NCI-H2107 (cell line): ENCODE measurements at places on chromosomes 2 and 18.

GRCh38 chr2:101007415-101008345 is 5.6 kb downstream of the RPL31 start:
- DNase-seq = no peak

GRCh38 chr2:218648088-218648786 is 11.2 kb downstream of the ZNF142 start:
- no peak for DNase-seq

DNA sequence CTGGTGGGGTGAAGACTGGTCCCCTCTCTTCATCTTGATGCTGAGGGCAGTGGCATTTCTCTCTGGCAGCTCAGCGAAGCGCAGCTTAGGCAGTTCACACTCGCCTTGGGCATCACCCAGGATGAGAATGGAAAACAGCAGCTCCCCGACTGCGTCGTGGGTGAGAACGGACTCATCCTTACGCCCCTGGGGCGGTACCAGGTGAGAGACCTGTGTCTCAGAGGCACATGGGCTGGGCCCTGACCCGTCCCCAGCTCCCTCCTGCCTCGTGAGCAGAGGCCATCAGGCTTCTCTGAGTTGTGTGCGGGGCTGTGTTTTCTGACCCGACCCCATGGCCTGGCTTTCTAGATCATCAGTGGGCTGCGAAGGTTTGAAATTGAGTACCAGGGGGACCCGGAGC is 8.2 kb upstream of the CCDC74A start:
- DNase-seq = no peak

GRCh38 chr18:48742706-48743475 is 204.1 kb downstream of the CTIF start:
- no peak for DNase-seq

DNA sequence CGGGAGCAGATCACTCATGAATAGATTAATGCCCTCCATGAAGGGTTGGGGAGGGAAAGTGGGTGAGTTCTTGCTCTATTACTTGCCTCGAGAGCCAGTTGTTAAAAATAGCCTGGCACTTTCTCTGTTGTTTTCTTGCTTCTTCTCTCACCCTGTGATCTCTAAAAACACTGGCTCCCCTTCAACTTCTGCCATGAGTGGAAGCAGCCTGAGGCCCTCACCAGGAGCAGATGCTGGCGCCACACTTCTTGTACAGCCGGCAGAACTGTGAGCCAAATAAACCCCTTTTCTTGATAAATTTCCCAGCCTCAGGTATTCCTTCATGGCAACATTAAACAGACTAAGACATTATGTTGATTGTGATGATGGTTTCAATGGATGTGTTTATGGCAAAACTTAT is 307.0 kb downstream of the PIEZO2 start:
- no peak for DNase-seq

- DNase-seq = no peak
These were observed 70.3 kb upstream of the PSME4 start for GRCh38 chr2:54041135-54041534.
